T-helper 1 cell (primary cell): ENCODE measurements at places on chromosomes 5 and 9.

- no peak for DNase-seq
Observed at GRCh38 chr9:106321394-106322180, 541.4 kb upstream of the ZNF462 start.

DNA sequence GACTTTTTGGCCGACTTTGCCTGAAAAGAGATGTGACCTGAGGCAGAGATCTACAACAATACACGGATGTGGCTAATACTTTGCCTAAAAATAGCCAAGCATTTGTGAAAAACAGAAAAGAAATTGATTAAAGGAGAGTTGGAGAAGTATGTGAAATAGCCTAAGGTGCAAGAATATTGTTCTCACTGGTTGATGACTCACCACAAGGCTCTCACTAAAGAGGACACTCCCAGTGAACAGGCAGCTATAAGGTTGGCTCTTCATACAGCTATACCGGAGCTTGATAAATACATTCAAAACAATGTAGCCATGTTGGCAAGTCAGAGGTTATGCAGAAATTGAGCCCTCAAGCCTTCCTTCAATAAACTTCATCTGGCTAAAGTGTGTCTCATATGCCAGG, 317.2 kb upstream of the GRAMD2B start:
- no peak for DNase-seq

- no peak for DNase-seq
Observed at GRCh38 chr5:83745816-83746215, 25.2 kb upstream of the HAPLN1 start.

DNA sequence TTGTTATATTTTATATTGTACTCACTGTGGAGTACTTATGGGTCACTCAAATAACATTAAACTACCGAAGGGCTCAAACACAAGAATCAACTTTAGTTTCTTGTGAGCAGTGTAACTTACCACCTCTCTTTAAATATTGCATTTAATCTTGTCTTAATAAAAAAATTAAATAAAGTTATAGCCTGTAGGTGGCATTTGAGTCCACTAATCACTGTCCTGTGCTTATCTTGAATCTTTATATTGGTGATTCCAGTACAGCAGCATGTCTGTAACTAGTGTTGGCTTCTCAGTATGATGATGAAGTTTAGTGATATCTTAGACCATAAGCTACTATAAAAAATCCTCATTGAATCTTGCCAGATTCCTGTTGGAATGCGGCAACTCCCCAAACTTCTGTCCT, 313.8 kb downstream of the FAM170A start:
- no peak for DNase-seq

DNA sequence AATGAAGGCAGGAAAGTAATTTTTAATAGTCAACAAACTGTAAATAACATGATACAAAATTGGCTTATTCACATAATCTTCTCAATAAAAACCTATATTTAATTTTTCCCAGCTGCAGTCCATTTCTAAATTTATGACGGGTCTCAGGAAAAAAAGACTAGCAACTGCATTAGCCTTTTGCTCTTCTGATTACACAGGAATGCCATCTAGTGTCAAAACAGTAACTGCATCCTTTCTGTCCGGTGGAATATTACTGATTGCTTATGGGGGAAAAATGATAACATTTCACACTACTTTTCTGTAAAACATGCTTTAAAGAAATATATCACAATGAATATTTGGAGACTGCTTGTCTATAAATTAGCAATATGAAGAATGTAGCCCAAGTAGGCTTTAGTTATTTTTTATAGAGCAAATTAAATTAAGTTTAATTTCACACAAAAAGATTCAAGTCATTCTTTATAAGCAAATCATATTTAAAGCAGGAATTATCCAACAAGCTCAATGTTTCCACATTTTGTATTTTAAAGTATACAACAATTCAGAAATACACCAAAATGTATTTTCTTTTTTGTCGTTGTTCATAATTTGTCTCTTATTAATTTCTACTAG, 534.7 kb downstream of the CDH10 start:
- no peak for DNase-seq

- DNase-seq, result no peak
Observed at GRCh38 chr5:39580702-39581453, 156.1 kb upstream of the DAB2 start.

DNA sequence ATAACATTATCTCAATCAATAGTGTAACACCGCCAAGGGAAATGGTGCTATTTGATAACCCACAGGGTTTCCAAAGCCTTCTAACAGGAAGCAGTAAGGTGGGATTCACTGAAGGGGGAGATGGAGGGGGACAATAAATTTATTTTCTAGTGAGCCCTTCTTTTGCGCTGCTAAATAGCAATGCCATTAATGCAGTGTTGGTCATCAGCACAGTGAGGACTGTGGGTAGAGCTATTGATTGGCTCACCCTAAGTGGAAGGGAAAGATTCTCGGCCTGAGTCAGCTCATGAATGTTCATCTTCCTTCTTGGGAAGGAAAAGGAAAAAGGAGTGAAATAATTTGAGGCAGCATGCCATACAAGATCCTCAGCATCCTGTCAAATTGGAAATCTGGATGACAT, 25.4 kb downstream of the RGMB start:
- no peak for DNase-seq

DNA sequence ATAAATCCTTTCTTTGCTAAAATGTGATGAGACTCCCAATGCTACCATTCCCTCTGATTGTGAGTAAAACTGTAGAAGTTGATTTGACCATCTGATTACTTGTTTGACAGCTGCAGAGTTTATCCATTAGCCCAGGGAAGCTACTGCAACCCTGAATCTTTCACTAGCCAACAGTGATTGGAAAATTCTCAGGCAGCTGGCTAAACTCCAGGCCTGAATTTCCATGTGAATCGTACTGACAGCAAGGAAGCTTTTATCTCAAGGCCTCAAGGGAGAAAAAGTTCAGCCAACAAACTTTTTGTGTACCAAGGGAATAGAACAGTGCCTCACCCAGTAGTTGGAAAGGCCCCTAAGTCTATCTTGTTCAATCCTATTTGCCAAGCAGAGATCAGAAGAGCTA, 246.7 kb upstream of the TRPM3 start:
- DNase-seq, result no peak

DNA sequence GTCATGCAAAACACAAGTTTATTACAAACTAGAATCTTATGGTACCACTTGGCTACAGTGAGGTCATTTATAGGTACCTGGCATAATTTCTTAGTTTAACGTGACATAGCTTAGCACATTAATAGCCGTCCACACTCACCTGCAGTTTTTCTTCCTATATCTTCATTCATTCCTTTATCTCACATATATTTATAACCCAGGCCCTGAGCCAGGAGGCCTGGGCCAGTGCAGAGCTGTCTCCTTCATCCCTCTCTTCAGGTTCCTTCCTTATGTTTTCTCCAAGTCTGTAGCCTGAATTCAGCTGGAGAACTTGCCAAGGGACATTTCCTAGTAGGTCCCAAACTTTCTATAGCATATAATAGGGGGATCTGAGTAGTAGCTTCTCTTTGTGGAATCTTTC, 367.9 kb upstream of the SGCD start:
- no peak for DNase-seq

- no peak for DNase-seq
Observed at GRCh38 chr5:44574678-44575077, 185.5 kb upstream of the FGF10 start.

- DNase-seq, result no peak
Observed at GRCh38 chr5:162227075-162227474, 159.5 kb downstream of the GABRG2 start.

DNA sequence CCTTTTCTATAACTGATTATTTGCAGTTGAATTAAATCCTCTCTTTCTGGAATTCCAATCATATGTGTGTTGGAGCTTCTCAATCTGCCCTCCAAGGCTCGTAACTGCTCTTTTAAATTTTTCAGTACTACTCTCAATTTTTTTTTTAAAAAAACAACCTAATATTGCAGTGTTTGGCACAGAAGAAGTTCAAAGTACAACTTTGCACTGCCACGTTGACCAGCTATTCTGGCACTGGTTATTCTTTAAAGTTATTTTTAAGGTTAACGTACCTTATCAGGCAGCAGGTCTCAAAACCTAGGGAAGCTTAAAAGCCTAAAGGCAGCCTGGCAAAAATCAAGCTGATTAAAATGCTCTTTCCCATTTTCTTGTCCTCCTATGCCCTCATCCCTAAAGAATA, 120.5 kb downstream of the GHR start:
- DNase-seq, result no peak

GRCh38 chr5:59790776-59791475, 102.6 kb downstream of the PDE4D start:
- no peak for DNase-seq

- no peak for DNase-seq
Observed at GRCh38 chr5:59483971-59484472, 409.5 kb downstream of the PDE4D start.
